ENCODE measurements at places on chromosomes 2 and 18.
A peak's percentile ranks its signal among the peaks of the same experiment; 100 is the strongest.

DNA sequence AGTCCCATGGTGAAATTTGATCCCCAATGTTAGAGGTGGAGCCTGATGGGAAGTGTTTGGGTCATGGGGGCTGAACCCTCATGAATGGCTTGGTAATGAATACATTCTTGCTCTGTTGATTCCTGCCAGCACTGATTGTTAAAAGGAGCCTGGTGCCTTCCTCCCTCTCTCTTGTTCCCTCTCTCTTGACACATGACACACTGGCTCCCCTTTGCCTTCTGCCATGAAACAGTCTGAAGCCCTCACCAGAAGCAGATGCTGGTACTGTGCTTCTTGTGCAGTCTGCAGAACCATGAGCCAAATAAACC is 30.6 kb upstream of the EPC2 start:
- DNase-seq: no peak

DNA sequence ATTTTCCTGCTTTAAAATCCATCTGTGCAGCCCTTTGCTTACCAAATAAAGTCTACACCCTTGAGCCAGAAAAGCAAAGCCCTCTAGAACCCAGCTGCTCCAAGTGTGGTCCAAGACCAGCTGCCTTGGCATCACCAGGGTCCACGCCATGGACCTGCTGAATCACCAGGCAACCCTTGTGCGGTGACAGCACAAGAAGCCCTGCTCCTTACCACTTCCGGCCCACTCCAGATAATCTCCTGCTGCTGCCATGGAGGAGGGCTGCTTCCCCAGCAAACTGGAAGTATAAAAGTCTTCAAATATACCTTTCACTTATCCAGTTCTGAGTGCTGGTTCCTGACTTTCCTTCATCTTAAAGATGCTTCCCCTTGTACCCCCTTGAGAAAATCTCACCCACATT is 106.0 kb upstream of the PKDCC start:
- no peak for DNase-seq

- no peak for DNase-seq
These were observed 306.6 kb downstream of the PTH2R start for GRCh38 chr2:208713066-208713745.

GRCh38 chr18:35581898-35582641 is 530 bp downstream of the GALNT1 start:
- peak; percentile 68 for DNase-seq

DNA sequence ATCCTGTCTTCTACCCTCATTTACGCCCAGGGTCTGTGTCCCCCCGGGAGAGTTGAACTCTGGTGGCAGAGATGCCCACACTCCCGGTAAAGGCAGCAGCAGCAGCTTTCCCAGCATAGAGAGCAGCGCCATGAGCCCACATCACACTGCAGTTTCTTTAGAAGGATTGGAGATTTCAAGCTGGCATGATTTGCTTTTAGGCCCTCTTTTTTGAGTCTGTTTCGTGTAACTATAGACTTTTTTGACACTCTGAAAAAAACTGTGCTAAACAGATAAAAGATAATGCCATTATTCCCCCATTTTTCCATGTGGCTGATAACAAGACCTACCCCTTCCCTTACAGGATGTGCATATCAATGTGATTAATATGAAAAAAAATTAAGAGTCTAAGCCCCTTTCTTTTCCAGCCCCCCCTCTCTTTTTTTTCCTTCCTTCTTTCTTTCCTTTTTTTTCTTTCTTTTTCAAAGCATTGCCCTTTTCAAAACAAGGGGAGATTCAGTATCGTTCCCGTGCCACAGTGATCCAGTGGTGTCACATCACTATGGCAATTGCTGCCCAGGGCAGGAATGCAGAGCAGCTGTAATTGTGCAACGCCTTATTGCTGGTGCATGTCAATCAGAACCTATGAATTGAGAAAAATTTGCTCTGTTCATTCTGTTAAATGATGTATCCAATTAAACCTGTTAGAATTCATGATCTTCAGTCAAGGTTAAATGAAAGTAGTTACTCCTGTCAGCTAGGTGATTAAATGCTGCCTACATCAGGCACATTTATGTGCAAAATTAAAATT is 104.5 kb downstream of the CDCA7 start:
- DNase-seq: peak; percentile 16

- DNase-seq: no peak
These were observed 4.5 kb downstream of the GFPT1 start for GRCh38 chr2:69382547-69382946.
